ENCODE measurements at places on chromosomes 1 and 21.
A peak's percentile ranks its signal among the peaks of the same experiment; 100 is the strongest.

GRCh38 chr1:226443439-226443838, 35.5 kb upstream of the PARP1 start:
- DNase-seq = no peak

DNA sequence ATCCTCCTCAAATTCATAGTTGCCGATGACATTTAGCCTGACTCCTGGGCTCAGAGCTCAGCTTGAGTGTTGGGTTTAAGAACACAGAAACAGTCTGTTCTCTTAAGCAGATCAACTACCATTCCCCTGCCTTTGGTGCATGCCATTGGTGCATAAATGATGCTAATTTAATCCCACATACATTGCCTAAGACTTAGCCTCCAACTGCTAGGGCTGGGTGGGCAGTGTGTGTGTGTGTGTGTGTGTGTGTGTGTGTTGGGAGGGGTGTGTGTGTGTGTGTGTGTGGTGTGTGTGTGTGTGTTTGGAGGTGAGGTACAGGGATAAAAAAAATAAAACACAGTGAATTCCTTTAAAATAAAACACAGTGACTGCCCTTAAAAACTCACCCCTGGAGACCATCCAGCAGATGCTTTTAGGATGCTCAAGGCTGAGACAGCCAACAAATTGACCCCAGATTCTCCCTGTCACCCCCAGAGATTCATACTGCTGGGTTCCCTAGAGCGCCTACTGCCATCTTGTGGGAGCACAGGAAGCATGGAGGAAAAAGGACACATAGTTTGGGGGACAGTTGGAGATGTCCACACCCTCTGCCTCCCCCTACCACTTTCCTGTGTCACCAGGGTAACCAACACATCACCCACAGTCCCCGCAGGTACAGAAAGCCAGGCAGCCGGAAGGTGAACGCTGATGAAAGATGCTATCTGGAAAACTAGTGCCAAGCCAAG, 30.6 kb downstream of the KLHDC7A start:
- no peak for DNase-seq

- no peak for DNase-seq
Observed at GRCh38 chr1:6819246-6820040, 34.2 kb downstream of the CAMTA1 start.

DNA sequence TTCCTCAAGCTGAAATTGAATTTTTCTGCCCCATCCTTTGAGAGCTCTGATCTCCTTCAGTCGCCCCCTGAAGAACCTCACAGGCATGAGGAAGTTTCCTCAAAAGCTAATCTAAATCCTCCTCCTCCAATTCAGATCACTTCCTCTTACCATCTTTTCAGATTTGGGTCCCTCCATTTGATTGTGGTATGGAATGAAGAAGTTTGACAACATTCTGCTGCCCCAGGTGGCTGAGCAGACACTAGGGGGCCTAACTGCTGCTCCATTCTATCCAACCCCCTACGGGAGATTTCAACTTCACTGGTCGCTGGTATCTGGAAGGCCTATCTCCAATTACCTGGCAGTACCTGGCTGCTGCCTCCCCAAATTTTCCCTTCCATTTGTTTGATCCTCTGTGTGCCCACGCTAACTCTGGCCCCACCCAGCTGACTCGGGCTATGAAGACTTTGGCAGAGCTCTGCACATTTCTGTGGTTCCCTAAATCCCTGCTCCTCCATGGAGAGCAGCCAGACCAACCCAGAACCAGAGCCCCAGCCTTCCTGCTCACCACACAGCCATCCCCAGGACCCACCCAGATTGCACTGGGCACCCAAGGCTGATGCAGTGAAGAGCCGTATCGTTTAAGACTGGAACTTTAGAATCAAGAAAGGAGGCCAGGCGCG, 7.8 kb downstream of the IRF6 start:
- DNase-seq = no peak

DNA sequence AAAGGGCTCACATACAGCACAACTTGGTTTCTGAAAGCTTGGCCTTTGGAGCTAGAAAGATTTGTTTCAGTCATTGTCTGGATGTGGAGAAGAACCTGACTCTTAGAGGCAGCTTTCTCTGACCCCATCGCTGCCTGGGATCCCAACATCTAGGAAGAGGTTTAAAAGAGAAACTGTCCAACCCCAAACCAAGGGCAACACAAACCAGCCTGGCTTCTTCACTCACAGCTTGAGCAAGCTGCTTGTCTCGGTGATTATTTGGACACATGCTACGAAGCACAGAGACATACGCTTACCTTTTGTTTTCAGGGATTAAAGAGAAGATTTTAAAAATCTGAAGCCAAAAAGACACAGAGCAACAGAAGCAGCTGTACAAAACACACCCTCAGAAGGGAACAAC, 109.8 kb downstream of the ETS2 start:
- no peak for DNase-seq

GRCh38 chr1:224644553-224645154, 28.5 kb downstream of the CNIH3 start:
- DNase-seq = peak; percentile 28

- DNase-seq = no peak
Observed at GRCh38 chr1:154586641-154587040, 19.1 kb downstream of the CHRNB2 start.

DNA sequence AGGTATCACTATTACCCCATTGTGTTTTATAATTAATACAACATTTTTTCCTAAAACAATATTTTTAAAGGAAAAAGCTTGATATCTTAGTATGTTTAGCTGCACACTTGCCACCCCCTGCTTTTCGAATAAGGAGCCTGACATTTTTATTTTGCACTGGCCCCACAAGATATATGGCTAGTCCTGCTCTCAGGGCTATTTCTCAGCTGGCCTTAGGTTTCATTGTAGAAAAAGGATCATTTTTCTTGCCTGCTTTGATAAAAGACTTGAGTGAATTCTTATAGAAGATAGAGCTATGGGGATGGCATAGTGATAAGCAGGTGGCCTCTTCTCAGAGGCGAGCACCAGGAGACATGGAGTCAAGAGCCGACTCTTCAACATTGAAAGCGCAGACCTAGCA, 167.0 kb downstream of the FAM78B start:
- DNase-seq = no peak

DNA sequence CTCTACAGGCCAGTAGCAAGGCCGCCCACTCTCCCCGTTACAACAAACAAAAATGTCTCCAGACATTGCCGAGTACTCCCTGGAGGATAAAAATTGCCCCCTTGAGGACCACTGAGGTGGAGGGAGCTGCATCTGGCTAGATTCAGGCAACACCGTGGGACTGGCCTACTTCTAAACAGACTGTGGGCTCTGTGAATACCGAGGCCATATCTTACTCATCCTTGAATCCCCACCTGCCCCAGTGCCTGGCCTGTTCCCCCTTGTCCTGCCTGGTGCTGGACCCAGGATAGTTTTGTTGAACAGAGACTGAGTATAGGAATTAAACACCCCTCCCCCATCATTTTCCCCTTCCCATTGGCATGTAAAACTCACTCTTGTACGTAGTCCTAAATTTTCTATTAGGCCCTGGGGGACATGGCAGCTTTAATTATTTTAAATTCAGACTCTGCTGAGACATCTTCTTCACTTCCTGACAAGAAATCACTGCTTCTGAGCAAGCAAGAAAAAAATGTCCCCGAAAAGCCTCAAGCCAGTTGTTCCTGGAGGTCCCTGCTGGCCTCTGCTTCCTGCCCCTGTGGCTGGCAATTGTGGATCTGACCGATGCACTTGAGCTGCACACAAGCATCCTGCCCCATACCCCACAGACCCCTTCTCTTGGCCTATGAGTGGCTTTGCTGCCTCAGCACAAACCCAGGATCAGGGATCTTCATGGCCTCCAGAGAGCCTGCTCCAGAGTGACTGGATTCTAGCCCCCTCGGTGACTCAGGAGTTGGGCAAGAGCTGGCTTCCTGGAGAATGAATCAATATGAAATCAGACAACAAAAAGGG, 111.0 kb downstream of the ACTL8 start:
- no peak for DNase-seq

- DNase-seq = peak; percentile 79
Observed at GRCh38 chr1:115062542-115063004, 26.7 kb downstream of the TSPAN2 start.

GRCh38 chr1:219518168-219518906, 94.6 kb downstream of the ZC3H11B start:
- DNase-seq = no peak

- no peak for DNase-seq
Observed at GRCh38 chr1:191134796-191135195, 657.1 kb upstream of the BRINP3 start.

- no peak for DNase-seq
Observed at GRCh38 chr1:73604211-73604610, 593.8 kb downstream of the LRRIQ3 start.

DNA sequence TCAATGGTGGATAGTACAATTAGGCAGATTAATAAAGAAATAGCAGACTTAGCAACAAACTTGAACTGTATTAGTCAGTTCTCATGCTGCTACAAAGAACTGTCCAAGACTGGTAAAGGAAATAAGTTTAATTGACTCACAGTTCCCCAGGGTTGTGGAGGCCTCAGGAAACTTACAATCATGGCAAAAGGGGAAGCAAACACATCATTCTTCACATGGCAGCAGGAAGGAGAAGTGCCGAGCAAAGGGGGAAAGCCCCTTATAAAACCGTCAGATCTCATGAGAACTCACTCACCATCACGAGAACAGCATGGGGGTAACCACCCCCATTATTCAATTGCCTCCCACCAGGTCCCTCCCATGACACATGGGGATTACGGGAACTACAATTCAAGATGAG, 27.1 kb upstream of the PDE4B start:
- no peak for DNase-seq

GRCh38 chr1:6350416-6351088, 43.0 kb downstream of the ACOT7 start:
- DNase-seq = no peak

DNA sequence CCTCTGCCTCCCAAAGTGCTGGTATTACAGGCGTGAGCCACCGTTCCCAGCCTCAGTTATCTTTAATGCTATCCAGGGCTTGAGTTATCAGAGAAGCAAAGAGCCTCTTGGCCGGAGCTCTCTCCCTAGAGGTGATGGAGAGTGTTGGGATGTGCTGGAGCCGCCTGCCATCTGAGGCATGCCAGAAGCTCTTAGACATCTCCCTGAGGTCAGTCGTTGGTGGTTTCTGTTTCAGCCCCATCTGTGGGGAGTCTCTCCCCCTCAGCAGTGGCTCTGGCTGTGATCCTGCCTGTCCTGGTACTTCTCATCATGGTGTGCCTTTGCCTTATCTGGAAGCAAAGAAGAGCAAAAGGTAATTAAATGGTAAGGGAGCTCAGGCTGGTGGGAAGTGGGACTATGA, 11.6 kb upstream of the ZNF691 start:
- DNase-seq = no peak

GRCh38 chr1:109984190-109984455, 442 bp upstream of the AHCYL1 start:
- DNase-seq = no peak

GRCh38 chr1:44419901-44420300, 14.8 kb downstream of the RNF220 start:
- no peak for DNase-seq

DNA sequence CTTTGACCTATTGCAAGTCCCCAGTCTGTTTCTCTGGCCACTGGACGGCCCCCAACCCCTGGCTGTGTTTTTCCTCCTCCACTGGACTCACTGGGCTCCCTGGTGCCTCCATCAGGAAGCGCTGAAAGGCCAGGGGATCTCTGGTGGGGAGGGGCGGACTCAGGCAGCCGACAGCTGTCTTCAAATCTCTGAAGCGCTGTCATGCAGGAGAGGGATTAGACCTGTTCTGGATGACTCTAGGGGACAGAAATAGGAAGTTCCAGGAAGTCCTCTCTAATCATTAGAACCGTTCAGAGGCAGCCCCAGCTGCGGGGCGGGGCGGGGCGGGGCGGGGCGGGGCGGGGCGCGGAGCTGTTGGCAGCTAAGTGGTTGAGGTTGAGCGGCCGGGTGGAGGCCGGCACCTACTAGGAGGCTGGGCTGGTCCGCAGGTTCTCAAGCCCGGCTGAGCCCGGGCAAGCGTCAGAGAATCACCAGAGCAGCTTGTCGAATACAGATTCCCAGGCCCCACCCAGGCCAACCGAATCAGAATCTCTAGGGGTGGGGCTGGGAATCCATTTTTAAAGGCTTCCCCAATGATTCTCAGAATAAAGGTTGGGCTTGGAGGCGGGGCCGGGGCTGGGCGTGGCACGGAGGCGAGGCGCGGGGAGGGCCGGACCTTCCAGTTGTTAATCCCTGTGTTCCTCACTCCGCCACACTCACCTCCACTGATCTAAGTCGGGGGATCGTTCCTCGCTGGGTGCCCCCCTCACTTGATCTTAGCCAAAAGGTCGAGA, 11.4 kb upstream of the PHLDA3 start:
- DNase-seq = peak; percentile 33

GRCh38 chr1:15740924-15741850, 1.1 kb upstream of the TMEM82 start:
- DNase-seq = peak; percentile 34

GRCh38 chr1:118209648-118210047, 24.6 kb upstream of the SPAG17 start:
- DNase-seq = no peak

DNA sequence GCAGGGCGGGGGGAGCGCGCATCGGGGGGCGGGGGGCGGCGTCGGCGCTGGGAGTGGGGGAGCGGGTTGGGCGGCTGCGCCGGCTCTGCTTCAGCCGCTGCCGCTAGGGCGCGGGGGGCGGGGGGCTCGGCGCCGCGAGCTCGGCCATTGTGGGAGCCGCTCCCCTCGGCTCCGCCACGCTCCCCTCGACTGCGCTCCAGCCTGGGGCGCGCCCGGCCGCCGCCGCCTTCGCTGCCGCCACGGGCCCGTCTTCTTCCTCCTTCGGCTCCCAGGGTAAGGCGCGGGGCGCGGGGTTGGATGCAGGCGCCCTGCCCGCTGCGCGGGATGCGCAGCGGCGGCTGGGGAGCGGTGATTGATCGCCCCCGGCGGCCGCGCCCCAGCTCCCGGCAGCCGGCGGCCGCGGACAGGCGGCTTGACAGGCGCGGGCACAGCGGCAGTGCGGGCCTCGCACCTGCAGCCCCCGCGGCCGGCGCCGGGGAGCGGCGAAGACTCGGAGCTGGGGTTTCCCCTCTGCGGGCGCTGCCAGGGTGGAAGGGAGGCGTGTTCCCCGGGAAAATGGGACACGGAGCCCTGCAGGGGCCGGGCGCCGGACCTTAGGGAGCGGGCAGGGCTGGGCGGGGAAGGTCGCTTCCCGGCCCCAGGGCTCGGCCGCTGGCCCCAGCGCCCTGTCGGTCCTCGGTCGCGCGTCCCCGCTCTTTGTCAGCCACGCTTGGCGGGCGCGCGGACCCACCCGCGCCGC, 55.3 kb downstream of the NDUFS5 start:
- no peak for DNase-seq

- DNase-seq = no peak
Observed at GRCh38 chr1:14486401-14487201, 111.9 kb upstream of the KAZN start.
